Activated T-cell treated with anti-CD3 and anti-CD28 coated beads for 48 hours (primary cell): ENCODE measurements at places on chromosomes 2 and 18.

DNA sequence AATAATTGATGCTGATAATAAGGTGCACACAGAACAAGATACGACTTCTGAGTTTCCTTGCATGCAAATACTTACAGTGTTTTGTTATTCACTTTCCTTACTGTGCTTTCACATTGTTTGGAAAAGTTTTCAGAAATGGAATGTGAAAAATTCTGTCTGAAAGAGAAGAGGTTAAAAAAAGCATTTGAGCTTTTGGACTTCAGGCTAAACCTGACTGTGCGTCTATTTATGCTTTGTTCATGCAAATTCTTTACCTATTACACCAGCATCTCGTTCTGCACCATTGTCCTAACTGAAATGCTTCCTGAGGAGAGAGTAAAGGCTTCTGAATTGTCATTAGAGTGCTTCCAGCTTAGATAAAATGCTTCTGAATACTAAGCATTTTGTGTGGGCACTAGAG is 61.4 kb downstream of the LHCGR start:
- no peak for DNase-seq

- no peak for DNase-seq
Measured at GRCh38 chr18:79422022-79422782, 26.5 kb downstream of the NFATC1 start.

DNA sequence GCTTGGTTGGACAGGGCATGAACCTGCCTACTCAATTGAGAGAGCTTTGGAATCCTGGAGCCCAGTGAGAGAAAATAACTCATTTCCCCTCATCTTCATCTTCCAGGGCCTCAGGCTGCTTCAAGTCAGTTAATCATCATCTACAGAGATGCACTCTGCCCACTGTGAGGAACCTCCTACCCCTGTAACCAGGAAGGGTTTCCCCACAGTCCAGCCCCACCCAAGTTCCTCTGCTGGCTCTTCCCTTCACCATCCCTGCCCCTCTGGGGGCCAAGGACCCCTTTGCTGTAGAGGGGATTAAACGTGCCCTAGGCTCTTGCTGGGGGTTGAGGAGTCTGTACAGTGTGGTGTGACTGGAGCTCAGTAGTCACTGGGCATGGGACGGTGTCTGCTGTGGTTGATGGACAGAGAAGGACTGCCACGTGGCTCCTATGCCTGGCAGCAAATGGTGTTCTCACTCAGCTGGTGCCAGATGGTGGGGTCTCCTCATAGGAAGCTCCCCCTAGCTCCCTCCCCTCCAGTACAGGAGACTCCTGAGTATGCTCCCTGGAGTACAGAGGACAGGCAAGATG is 29.5 kb upstream of the LGALSL start:
- DNase-seq, result no peak

- DNase-seq, result no peak
Measured at GRCh38 chr18:58257461-58257860, 213.4 kb downstream of the NEDD4L start.

GRCh38 chr2:71466301-71467179 is 13.2 kb downstream of the DYSF start:
- DNase-seq, result no peak

GRCh38 chr2:1865716-1866234 is 121.5 kb upstream of the PXDN start:
- DNase-seq, result no peak

DNA sequence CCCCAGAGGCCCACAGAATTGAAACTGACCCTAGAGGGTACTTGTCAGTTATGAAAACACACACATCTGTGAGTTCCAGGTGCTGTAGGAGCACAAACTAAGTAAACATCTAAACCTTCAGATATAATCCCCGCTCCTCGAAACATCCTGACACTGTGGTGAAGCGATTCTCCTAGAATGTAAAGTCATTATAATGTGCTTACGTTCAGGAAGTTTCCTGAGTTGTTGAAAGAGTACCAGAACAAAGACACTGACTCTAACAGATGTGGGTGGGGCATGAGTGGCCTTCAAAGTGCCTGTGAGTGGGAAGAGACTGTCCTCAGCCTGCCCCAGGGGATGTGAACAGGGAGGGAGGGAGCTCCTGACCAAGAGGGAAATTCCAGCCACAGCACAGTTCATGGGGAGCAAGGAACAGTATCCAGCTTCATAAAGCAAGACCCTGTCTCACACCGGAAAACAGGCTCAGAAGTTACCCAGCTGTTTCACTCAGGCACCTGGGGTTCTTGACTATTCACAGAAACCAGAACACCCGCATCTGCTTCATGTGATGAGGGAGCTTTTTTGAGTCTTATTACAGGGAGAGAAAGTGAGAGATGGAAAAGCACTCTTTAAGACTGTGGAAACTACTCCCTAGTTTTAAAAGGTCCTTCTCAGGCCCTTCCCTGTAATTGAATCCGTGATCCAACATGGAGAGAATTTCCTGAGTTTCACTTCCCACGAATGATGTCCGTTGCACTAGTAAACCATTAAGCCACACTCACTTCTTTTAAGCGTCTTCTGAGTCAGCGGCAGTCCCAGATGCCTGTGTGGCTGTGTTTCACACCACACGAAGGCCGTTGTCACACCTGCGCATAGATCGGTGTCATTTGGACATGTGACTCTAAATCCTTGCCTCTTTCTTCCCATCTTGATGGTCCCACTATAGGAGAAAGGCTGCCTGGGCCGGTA is 88.6 kb upstream of the EML6 start:
- DNase-seq, result no peak

- DNase-seq, result no peak
Measured at GRCh38 chr2:55363636-55364035, 56.0 kb downstream of the CCDC88A start.

- no peak for DNase-seq
Measured at GRCh38 chr18:65623676-65624075, 127.1 kb upstream of the CDH7 start.

- DNase-seq, result peak; percentile 45
Measured at GRCh38 chr2:68837164-68837860, 33.9 kb downstream of the BMP10 start.

GRCh38 chr2:98915751-98916358 is 20.2 kb downstream of the CRACDL start:
- no peak for DNase-seq

GRCh38 chr18:48777744-48778116 is 173.0 kb downstream of the SMAD7 start:
- DNase-seq, result no peak

GRCh38 chr18:78753240-78753639 is 226.4 kb upstream of the SALL3 start:
- no peak for DNase-seq

GRCh38 chr18:68445136-68445535 is 269.8 kb downstream of the TMX3 start:
- no peak for DNase-seq

DNA sequence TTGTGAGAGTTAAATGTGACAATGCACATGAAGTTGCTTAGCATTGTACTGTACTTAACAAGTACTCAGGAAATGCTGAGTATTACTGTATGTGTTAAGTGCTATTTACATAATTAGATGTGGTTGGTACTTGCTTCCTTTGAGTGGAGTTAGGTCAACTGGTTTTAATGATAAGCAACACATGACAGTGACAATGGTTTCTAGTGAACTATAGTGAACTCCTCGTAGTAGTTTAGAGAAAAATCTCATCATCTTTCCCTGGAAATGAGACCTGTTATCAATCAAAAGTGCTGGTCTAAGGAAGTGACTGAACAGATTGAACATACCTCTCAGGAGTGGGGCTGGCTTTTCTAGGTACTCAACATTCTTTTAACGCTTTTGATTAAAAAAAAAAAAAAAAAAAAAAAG is 29.2 kb upstream of the ZDBF2 start:
- DNase-seq, result no peak

GRCh38 chr2:196587056-196587455 is 52.5 kb upstream of the CCDC150 start:
- no peak for DNase-seq

GRCh38 chr2:150261691-150262090 is 225.8 kb downstream of the RND3 start:
- no peak for DNase-seq

GRCh38 chr2:233036162-233036838 is 3.8 kb downstream of the NEU2 start:
- no peak for DNase-seq

GRCh38 chr2:176574484-176575236 is 305.4 kb downstream of the MTX2 start:
- no peak for DNase-seq

GRCh38 chr2:28662044-28662443 is 89.6 kb upstream of the PPP1CB start:
- no peak for DNase-seq

GRCh38 chr2:36146765-36147164 is 208.8 kb upstream of the CRIM1 start:
- DNase-seq, result no peak

GRCh38 chr18:62399781-62400308 is 74.7 kb downstream of the TNFRSF11A start:
- DNase-seq, result no peak

- DNase-seq, result no peak
Measured at GRCh38 chr2:19038071-19039015, 320.1 kb downstream of the OSR1 start.

GRCh38 chr2:17658251-17658843 is 95.3 kb downstream of the SMC6 start:
- no peak for DNase-seq

DNA sequence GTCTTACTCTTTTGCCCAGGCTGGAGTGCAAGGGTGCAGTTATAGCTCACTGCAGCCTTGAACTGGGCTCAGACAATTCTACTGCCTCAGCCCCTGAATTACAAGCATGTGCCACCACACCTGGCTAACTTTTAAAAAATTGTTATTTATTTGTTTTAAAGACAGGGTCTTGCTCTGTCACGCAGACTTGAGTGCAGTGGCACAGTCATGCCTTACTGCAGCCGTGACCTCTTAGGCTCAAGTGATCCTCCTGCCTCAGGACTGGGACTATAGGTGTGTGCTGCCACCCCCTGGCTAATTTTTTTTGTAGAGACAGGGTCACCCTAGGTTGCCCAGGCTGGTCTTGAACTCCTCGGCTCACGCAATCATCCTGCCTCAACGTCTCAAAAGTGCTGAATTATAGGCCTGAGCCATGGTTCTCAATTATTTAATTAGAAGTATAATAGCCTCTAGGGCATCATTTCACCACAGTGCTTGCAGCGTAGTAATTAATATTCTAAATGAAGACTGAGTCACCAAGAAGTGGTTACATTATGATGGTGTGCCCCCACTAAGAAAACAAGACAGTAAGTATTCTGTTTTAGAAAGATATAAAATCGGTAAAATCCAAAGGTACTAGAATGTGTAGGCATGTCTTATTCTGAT is 69.6 kb downstream of the EML4 start:
- DNase-seq, result peak; percentile 18

- DNase-seq, result no peak
Measured at GRCh38 chr2:184031402-184032147, 566.8 kb upstream of the ZNF804A start.

GRCh38 chr2:168802859-168803725 is 655 bp downstream of the NOSTRIN start:
- no peak for DNase-seq

DNA sequence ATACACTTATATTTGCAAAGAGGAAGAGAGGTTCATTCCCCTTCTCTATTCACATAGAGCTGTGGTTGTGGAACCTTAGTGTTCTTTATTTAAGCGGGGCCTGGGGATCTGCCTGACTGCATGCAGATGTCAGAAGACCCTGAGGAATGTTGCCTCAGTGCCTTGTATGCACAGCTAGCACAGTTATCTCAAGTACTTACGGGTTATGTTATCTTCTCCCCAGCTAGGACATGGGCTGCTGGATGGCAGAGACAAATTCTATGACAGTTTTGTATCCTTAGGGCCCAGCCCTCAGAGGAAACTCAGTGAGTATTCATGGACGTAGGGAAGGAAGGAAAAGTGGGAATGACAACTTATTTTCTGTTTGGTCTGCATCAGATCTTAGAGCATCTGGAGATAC is 37.7 kb upstream of the RTN4 start:
- DNase-seq, result no peak

- DNase-seq, result no peak
Measured at GRCh38 chr2:37527361-37527760, 144.1 kb downstream of the CDC42EP3 start.

GRCh38 chr2:33491441-33492084 is 15.1 kb downstream of the RASGRP3 start:
- DNase-seq, result no peak

DNA sequence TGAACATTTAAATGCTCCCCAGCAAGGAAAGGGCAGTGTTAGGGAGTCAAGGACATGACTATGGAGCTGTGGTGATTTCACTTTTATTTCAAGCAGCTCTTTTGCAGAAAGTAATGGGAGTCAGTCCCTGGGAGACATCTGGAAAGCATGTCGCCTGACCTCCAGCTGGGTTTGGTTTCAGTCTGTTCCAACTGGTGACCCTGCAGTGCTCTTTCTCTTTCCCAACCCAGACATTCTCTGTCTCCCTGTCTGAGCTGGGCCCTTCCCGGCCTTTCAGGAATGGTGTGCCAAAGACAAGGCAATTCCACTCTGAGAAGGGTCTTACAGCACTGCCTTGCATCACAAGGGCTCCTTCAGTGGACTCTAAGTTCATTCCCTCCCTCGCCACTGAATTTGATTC is 323.2 kb downstream of the OSR1 start:
- no peak for DNase-seq

- DNase-seq, result no peak
Measured at GRCh38 chr2:186220409-186220808, 265.7 kb upstream of the ZC3H15 start.

DNA sequence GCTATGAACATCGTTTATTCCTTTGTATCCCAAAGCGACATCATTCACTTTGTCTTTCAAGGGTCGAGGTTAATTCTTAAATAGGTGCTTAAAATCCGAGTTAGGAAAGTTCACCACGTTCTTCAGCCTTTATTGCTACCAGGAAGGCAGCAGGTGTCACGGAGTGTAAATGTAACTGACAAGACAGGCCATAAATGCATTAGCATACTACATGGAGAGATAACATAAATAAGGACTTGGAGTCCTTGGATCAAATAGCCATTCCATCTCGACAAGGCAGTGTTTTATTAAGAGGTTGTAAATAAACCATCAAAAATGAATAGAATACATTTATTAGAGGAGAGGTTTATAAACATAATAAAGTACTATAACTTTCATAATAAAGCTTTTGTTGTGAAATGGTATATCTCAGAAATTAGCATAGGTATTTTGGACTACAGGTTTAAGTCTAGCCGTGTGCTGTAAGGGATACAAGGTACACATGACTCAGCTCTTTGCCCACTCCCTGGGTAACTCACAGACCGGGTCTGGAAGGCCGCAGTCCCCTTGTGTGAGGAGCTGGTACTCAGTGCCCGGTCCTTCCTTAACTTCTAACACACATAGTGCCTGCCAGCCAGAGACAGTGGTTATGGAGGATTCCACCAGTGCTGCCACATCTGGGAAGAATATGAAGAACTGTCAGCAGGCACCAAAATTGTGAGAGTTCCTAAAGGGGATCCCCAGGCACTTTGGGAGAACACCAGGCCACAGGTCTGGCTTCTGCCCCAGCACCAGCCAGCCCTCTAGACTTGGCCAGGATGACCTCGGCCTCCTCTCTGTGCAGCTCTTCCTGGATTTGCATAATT is 29.4 kb downstream of the CAPN13 start:
- no peak for DNase-seq

- DNase-seq, result no peak
Measured at GRCh38 chr18:28511413-28511821, 334.5 kb upstream of the CDH2 start.

GRCh38 chr2:96156011-96156820 is 11.0 kb upstream of the DUSP2 start:
- DNase-seq, result peak; percentile 57

- DNase-seq, result no peak
Measured at GRCh38 chr2:49225126-49225525, 70.8 kb upstream of the FSHR start.

GRCh38 chr18:35808796-35809195 is 163.7 kb upstream of the RMP24 start:
- DNase-seq, result no peak
